ENCODE measurements at places on chromosomes 1 and 21.

- DNase-seq = no peak
Measured at GRCh38 chr1:167627865-167628641, 2.0 kb upstream of the RCSD1 start.

DNA sequence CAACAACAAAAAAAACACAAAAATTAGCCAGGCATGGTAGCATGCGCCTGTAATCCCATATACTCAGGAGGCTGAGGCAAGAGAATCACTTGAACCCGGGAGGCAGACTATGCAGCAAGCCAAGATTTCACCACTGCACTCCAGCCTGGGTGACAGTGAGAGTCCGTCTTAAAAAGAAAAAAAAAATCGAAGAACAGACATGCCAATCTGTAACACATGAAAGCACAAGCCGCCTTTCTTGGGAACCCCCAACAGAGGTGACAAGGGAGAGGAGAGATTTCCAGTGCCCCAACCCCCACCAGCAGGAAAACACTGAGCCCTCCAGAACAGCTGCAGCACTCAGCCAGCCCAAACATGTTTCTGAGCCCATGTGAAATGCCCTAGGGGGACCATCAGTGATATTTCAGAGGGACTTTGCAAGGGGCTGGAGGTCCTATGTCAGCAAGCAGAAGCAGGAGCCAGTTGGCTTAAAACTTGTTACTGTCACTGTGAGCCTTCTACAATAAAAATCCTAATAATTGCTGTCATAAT lies 14.2 kb upstream of the EFNA1 start:
- peak; percentile 78 for DNase-seq

DNA sequence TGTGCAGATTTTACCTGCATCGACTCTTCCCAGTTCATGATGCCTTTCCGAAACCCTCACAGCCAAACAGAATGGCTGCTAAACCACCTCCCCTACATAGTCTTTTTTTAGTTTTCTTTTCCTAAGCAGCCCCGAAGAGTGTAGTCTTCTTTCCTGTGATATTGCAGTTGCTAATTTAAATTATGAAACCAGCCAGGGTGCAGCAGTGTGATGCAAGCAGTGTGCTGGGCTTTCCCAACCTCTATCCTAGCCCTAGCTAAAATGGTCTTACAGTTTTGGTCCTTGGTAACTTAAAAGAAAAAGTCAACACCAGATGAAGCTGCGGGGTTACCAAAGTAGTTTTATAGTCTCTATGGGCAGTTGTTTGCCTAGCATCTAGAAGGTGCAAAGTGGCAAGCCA lies 82.0 kb upstream of the GCLM start:
- DNase-seq = no peak

GRCh38 chr1:6509220-6509918 lies 17.9 kb upstream of the PLEKHG5 start:
- DNase-seq = no peak

Measured in NCI-H2171 treated with DMSO at 0.1 percent for 48 hours (cell line).